Vein endothelial cell (primary cell): ENCODE measurements at places on chromosomes 1 and 21. TPM values are rescaled to one million over a fixed set of nuclear protein-coding genes. Genes with fewer than 3 reads are reported as not detected.

CR1 gene
- not detected in 2 replicates for total RNA-seq

SH3BGR gene
- 0.33 TPM in 1 of 2 replicates, not detected in the other for total RNA-seq

USH2A gene
- total RNA-seq = not detected in 2 replicates

GBP4 gene
- 2.0 and 4.8 TPM in 2 replicates for total RNA-seq

ENAH gene
- 60.8 and 77.9 TPM in 2 replicates for total RNA-seq

CD164L2 gene
- not detected in 2 replicates for total RNA-seq

SLC44A3 gene
- 0.98 and 2.4 TPM in 2 replicates for total RNA-seq

PIGR gene
- total RNA-seq = not detected in 2 replicates

CYP4Z1 gene
- total RNA-seq = not detected in 2 replicates

PGLYRP4 gene
- not detected in 2 replicates for total RNA-seq
